ENCODE measurements at places on chromosomes 2 and 18.

DNA sequence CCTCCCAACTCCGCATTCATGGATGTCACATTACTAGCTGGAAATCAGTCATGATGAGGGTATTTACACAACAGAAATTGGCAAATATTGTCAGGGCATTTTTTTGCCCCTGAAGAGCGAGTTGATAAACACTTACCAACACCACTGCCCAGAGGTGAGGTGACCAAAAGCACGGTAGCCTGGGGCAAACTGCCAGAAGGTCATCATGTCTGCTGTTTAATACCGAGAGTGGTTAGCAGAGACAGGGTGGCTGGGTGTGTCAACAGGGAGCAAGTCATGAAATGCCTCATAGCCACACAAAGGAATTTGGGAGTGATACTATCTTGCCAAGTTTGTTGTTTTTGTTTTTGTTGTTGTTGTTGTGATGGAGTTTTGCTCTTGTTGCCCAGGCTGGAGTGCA lies 37.0 kb upstream of the EPC2 start:
- DNase-seq, result no peak

GRCh38 chr18:76416911-76417310 lies 78.1 kb downstream of the ZNF516 start:
- DNase-seq, result no peak

DNA sequence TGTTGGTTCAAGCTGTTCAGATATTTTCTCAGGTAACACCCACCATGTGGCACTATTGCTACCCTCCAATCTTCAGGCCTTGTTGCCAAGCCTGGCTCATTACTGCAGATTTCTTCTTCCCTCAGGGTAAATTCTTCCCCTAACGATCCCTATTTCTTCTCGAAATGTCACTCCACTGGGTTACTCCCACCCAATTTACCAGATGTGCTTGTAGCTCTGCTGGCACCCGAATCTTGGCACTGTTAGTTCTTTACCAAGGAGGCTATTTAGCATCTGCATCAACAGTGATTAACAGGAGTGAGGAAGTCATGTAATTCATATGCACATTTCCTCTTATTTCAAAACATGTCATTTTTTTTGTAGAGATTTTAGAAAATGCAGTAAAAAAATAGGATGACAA lies 217.1 kb upstream of the CYRIA start:
- no peak for DNase-seq

DNA sequence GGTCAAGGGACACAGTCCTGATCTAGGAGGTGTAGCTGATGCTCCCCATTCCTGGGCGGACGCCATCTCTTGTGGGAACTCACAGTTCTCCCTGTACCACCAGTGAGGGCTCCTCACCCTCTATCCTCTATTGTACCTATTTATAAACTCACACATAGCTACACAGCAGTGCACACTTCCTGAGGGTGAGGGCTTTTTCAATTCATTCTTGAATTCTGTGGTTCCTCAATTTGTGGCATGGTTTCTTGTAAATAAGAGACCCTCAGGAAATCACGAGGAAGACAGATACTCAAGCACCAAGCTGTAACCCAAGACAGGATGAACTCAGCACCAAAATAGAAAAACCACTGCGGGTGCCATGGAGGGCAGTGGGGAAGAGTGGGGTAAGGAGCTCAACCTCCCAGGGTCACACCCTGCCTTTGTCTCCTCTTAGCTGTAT lies 245.9 kb upstream of the PXDN start:
- no peak for DNase-seq

- DNase-seq, result peak; percentile 41
These were observed 14.5 kb downstream of the TMEM247 start for GRCh38 chr2:46493971-46494250.

- DNase-seq, result no peak
These were observed 16.3 kb upstream of the LYG1 start for GRCh38 chr2:99317161-99317872.

GRCh38 chr2:644871-645270 lies 32.3 kb downstream of the TMEM18 start:
- DNase-seq, result no peak

DNA sequence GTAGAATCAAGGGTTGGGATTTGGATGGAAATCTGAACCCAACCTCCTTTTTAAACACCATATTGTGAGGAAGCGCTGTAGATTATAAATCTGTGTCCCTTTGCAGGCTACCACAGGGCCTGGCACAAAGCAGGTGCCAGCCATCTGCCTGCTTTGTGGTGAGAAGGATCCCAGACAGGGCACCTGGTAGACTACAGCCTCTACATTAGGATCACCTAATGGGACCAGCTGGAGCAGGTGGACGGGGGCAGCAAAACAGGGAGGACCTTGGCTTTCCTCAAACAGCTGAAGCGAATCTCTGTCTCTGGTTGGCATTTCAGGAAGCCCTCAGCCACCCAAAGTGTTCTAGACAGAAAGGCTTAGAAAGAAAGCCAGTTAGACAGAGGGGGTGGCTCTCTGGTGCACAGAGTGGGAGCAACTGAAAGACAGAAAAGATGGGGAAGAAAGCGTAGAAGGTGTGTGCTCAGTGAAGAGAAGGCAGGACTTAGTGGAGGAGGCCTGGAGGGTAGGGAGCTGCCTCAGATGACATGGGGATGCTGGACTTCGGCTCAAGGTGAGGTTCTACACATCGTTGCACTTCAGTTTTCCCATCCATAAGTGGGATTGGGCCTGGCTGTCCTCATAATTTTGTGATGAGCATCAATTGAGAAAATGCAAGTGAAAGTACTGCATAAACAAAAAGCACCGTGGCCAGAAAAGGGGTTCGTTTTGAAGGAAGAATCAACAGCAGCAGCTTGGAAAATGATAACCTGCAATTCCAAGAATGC lies 350.8 kb downstream of the CYRIA start:
- no peak for DNase-seq

DNA sequence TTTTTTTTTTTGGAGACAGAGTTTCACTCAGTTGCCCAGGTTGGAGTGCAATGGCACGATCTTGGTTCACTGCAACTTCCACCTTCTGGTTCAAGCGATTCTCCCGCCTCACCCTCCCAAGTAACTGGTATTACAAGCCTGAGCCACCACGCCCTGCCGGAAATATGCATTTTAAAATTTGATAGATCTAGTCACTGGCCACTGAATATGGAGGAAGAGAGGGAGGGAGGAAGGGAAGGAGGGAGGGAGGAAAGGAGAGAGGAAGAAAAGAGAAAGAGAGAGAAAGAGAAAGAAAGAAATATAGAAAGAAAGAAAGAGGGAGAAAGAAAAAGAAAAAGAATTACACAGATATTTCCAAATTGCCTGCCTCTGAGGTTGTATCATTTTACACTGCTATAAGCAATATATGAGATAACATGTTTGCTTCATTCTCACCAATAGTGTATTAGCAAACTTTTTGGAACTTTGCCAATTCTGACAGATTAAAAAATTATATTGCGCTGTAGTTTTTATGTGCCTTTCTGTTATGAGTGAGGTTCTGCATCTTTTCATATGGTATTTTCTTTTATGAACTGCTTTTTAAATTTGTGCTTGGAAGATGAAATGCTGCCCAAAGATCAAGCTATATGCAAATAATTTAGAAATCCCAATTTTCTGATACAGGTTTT lies 161.2 kb upstream of the MAP3K20 start:
- DNase-seq, result no peak

- DNase-seq, result peak; percentile 67
These were observed 617 bp downstream of the CCDC142 start for GRCh38 chr2:74481961-74482800.

DNA sequence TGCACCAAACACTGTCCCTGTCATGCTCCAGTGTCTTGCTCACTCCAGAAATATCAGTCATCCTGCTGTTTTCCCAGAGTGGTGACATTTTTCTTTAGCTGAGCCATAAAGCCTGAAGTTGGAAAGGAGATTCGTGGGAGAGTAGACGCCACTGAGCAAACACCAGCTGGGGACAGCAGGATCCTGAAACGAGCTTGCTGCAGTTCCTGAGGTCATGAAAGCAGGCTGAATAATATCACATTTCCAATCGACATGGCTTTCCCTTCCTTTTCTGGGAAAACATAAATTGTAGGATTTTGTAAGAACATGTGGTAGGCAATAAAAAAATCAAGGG lies 276.4 kb downstream of the CDCA7 start:
- DNase-seq, result no peak

GRCh38 chr2:216057688-216058193 lies 23.9 kb downstream of the PECR start:
- no peak for DNase-seq

DNA sequence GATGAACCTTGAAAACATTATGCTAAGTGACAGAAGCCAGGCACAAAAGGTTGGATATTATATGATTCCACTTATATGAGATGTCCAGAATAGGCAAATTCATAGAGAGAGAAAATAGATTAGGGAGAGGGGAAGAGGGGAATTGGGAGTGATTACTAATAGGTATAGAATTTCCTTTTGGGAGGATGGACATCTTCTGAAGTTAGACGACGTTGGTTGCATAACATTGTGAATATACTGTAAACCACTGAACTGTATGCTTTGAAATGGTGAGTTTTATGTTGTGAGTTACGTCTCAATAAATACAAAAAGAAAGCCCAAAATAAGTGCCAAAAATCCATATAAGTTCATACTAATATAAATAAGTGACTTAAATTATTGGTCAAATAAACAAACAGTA lies 18.6 kb upstream of the CYP26B1 start:
- DNase-seq, result no peak

GRCh38 chr18:38174173-38174572 lies 608.6 kb upstream of the CELF4 start:
- peak; percentile 8 for DNase-seq

- no peak for DNase-seq
These were observed 101.2 kb downstream of the KCNS3 start for GRCh38 chr2:17979707-17980106.

GRCh38 chr2:120406566-120406965 lies 60.6 kb downstream of the INHBB start:
- DNase-seq, result no peak

DNA sequence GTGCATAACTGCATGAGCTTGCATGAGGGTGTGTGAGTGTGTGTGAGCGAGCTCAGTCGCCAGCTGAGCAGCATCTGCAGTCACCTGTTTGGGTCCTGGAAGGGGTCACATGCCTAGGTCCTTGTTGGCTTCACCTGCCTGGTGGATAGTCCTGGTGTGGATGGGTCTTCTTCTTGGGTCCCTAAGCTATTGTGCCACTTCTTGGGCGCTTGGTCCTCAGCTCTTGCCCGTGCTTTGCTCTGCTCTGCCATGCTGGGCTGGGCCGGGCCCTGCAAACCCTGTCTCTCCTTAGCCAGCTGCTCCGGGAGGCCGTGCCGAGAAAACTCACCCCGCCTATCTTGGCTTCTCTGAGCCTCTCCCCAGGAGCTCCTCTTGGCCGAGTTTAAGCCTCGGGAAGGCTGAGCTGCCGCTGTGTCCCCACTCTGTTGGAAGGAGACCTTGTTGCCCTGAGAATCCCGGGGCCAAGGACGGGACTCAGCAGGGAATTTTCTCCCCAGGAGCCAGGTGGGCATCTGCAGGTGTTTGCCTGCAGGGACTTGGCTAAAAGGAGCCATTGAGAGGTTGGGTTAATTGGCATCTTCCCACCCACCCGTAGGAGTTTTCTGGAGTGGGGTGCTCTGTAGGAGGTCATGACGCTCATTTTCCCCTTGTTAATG lies 300.8 kb downstream of the NDUFA10 start:
- DNase-seq, result no peak

- no peak for DNase-seq
These were observed 71.0 kb upstream of the CCDC150 start for GRCh38 chr2:196568506-196568905.

GRCh38 chr2:134140251-134140661 lies 113.6 kb upstream of the MGAT5 start:
- DNase-seq, result no peak

DNA sequence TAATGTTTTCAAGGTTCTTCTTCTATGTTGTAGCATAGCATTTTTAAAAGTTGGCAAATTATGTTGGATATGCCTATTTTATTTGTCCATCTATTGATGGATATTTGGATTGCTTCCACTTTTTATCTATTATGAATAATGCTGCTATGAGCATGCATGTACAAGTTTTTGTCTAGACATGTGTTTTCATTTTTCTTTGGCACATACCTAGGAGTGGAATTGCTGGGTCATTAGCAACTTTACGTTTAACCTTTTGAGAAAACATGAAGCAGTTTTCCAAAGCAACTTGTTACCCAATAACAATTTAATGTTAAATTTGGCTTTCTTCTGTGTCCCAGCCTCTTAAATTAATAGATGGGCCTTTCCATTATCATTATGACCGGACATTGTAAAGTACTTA lies 30.3 kb downstream of the DNAH6 start:
- no peak for DNase-seq

- DNase-seq, result no peak
These were observed 298.8 kb downstream of the SRBD1 start for GRCh38 chr2:45312275-45312674.

- DNase-seq, result no peak
These were observed 531.0 kb upstream of the SETBP1 start for GRCh38 chr18:44149706-44150105.

- DNase-seq, result peak; percentile 94
These were observed 86.6 kb downstream of the TMEM182 start for GRCh38 chr2:102848366-102848839.

DNA sequence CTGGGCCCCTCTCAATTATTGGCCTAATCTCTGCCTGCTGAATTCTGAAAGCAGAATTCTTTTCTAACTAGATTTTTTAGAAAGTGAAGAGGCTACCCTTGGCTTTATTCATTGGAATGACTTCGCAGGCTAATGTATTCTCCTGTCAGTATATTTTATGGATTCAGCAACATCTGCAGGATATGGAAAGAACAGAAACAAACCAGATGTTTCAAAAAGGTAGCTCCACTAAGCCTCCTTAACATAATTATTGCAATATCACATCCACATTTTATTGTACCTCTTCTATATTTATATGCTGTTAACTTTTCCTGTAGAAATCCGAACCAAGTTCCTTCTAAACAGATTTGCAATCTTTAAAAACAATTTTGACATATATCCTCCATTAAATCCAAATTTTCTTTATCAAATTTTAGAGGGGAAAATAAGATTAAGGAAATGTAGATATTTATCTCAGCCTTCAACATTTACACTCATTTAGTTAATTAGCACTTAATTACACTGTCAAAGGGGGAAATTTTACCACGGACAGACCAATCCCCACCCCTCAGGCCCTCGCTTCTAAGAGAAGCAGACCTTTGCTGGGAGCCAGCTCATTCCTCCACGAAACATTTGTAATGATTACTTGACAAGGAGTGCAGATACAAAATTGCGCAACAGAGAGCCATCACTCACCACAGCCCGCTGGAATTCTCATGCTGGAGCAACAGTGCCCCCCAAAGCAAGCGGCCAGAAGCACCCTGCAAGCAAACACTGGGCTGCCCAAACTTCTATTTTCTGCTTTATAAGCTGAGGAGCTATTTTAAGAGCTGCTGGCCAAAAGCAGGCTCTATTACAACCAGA lies 253.4 kb downstream of the ETAA1 start:
- DNase-seq, result peak; percentile 78

GRCh38 chr2:103809941-103810441 lies 1043.9 kb upstream of the POU3F3 start:
- no peak for DNase-seq

- no peak for DNase-seq
These were observed 99.7 kb downstream of the HDAC4 start for GRCh38 chr2:239300871-239301735.

GRCh38 chr18:59660786-59661743 lies 36.2 kb downstream of the CCBE1 start:
- no peak for DNase-seq

- no peak for DNase-seq
These were observed 51.8 kb upstream of the PMAIP1 start for GRCh38 chr18:59848002-59848401.
